GM20000 (cell line): ENCODE measurements at places on chromosomes 5 and 9.

DNA sequence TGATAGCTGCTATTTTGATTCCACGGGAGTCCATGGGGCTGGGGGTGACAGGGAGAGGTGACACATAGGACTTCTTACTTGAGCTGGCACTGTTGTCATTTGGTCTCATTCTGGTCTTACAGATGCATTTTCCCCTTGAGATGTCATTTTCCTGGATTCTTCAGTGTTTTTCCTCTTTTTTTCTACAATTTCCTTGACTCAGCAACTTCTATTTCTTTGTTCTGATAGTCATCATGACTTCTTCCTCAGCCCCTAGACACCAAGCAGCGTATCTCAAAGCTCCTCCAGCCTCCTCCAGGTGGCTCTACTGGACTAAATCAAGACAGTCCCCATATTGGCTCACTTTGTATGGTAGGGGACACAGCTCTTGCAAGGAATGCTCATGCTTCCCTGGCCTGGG, 16.5 kb downstream of the LVRN start:
- DNase-seq, result no peak

DNA sequence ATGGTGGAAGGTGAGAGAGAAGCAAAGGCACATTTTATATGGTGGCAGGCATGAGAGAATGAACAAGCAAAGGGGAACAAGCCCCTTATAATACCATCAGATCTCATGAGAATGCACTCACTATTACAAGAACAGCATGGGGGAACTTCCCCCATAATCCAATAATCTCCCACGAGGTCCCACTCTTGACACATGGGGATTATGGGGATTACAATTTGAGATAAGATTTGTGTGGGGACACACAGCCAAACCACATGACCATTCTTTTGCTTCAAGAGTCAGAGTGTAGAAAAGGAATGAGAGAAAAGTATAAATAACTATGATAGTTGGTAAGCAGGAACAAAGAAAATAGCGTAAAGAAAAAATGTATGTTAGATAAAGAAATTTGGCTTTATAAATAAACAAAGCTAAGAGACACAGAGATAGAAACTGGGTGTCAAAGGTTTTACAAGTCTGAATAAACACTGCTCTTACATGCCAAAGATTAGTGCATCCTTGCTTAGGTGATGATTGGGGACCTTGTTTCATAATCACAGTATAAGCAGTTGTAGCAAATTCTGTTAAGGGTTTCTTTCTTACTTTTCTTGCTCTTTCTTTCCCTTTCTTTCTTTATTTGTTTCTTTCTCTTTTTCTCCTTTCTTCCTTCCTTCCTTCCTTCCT, 91.9 kb upstream of the PAPPA start:
- no peak for DNase-seq

DNA sequence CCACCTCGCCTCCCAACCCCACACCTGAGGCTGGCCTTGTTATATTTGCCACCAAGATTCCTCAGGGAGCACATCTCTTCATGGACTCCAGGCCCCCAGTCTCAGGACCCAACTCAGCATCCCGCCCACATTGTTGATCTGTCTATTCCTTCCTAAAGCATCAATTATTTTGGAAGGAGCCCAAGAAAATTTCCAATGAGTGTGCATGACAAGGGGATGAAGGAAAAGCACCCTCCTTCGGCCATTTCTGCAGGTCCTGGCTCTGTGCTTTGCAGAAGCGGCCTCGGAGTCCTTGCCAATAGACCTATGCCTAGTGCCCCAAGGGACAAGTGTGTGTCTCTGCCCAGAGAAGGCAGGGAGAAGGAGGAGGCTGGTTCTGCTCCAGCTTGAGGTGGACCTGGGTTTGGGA, 273.2 kb downstream of the GADD45G start:
- no peak for DNase-seq

GRCh38 chr5:31124651-31125305, 68.7 kb upstream of the CDH6 start:
- DNase-seq, result no peak

GRCh38 chr5:172617817-172618216, 23.2 kb upstream of the NEURL1B start:
- DNase-seq, result no peak

- peak; percentile 40 for DNase-seq
Observed at GRCh38 chr9:757246-757881, 84.1 kb upstream of the DMRT1 start.

DNA sequence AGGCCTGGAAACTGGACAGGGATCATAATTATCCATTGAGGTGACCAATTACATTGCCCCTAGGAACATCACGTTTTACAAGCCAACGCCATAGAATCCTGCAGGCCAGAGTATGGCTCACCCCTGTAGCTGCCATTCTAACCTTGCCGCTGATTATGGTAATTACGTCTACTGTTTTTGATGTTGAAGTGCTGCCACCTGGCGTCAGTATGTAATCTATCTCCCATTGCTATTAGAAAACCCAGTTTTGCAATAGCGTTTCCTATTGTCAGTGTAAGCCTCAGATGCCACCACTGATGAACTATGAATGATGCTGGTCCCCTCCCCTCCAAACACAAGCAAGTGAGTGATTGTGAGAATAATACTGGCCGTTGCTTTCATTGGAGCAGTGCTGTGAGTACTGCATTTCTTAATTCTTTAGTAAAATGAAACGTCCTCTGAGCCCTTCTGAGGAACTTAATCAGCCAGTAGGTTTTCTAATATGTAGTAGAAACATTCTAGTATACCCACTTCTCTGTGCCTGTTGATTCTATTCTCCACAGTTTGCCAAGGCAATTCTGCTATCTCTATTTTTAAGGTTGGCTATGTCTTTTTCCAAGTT, 100.5 kb upstream of the NMUR2 start:
- DNase-seq, result peak; percentile 34

GRCh38 chr5:137176126-137176525, 323.0 kb downstream of the SPOCK1 start:
- DNase-seq, result no peak

DNA sequence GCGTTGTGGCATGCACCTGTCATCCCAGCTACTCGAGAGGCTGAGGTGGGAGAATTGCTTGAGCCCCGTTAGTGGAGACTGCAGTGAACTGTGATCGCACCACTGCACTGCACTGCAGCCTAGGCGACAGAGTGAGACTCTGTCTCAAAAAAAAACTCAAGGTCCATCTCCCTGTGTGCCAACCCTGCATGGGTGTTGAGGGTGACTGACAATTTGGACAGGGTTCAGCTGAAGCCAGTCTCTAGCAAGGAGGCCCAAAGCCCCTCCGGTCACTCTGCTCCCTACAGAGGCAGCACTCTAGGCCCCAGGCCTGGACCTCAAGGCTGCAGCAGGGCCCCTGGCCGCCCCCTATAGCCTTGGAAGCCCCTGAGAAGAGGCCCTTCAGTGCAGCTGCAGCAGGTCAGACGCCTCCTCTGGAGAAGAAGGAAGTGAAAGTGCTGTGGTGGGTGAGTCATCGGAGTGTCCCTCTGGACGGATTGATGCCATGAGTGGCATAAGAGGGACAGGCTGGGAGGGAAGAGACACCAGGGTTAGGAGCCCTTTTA, 39.2 kb upstream of the NEK6 start:
- peak; percentile 78 for DNase-seq

GRCh38 chr5:59140133-59140532, 557.3 kb downstream of the RAB3C start:
- no peak for DNase-seq

GRCh38 chr5:174082286-174082685, 36.8 kb downstream of the NSG2 start:
- no peak for DNase-seq

DNA sequence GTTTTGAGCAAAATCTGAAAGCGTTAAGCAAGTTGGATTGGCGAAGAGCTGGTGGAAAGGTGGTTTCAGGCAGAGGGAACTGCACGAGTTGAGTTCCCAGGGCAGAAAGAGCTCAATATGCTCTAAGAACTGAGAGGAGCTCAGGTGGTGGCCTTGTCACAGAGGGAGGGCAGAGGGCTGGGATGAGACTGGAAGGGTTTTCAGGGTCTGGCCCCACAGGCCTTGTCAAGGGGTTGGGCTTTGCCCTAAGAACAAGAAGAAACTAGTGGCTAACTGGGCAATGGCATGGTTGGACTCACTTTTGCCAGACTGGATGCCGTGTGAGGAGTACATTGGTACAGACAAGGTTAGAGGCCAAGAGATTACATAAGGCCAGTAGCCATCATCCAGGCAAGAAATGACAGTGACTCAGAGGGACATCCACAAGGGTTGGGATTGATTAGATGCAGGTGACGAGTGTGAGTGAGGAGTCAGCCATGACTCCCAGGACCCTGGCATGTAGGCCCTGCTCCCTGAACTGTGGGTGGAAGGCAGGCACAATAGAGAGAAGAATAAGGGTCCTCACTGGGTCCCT, 75.1 kb upstream of the SMIM23 start:
- no peak for DNase-seq

GRCh38 chr9:26412446-26412845, 480.2 kb downstream of the CAAP1 start:
- no peak for DNase-seq
